ENCODE measurements at places on chromosomes 2 and 18.

DNA sequence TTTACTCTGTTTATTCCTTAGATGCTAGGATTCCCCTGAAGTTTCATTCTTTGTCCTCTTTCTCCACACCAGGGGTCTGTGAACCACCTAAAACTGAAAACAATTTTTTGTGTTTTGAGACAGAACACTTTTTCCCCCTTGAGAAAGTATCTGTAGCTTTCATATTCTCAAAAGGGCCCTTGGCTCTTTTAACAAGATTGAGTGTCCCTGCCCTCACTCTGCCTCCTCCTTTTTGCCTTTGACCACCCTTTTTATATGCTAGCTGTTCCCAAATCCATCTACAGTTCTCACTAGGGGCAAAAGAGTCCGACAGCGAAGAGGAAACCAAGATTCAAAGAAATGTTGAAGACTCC, 883 bp upstream of the EHBP1 start:
- DNase-seq = no peak

DNA sequence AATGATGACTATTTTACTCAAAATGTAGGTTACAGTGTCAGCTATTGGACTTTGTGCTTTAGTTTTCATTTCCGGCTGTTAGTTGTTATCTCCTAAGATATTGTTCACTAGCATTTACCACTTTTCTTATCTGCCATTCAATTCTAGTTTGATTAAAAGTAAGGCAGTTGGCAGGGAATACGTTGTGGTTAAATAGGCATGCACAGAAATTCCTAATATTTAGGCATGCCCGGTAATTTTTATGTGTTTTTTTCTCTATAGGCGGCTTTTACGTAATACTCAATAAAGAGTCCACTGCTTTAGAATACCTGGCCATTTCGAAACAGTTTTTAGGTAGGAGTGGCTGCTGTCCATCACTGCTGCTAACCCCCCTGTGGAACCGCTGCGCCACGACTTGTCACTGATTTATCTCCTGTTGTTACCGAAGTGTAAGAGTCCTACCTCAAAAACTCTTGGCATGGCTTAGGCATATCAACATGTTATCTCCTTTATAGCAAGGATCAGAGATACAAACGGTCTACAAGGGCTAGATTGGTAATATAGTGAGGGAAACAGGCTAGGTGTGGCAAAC, 39.5 kb downstream of the BABAM2 start:
- DNase-seq = no peak

DNA sequence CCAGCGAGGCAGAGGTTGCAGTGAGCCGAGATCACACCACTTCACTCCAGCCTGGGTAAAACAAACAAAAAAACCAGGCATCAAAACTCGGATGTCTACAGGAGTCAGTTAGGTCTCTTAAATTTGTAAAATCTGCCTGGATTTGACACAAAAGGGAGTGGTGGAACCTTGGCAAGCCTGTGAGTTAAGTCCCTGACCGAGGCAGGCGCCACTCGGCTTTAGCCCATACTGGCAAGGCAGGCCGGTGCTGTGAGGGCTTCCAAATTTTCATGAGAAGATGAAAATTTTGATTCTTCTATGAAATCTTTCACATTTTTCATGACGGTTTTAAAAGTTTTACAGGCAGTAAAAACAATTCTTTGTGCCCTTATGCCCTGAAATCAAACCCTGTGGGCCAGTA, 165.8 kb downstream of the FMNL2 start:
- no peak for DNase-seq

DNA sequence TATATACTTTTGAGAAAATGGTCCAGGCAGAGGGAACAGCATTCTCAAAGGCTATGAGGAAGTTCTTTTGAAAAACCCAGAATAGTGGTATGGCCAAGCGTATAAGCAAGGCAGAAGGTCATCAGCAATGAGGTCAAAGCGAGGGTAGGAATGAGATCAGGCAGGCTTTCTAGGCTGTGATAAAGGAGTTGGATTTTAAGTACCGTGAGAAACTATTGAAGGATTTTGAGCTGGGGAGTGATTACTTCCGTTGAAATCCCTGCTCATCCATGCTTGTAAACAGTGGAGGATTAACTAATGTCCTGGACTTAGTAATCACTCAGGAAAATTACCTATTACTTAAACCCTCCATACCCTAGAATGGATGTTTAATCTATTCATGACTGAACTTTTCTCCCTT, 50.2 kb downstream of the EMILIN2 start:
- no peak for DNase-seq

GRCh38 chr2:69221512-69221911, 165.5 kb downstream of the GFPT1 start:
- no peak for DNase-seq

DNA sequence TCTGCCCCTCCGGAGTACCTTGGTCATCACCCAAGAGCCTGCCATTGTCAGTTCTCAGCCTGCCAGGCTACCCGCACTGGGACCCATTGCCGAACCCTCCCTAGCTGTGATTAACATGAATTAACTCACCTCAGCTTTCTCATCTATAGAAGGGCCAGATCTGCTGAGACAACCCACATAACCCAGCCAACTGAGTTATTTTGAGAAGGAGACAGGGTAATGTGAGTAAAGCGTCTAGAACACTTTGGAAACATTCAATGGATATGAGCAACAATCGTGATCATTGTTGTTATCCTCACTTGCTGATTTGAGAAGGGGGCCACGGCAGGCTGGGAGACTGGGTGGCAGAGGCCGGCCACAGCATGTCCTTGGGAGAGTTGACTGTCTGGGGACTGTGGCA, 196.8 kb downstream of the GLI2 start:
- DNase-seq = no peak

- no peak for DNase-seq
These were observed 10.6 kb downstream of the RRM2 start for GRCh38 chr2:10132996-10133647.

- no peak for DNase-seq
These were observed 63.6 kb upstream of the HDAC4 start for GRCh38 chr2:239464166-239465016.

DNA sequence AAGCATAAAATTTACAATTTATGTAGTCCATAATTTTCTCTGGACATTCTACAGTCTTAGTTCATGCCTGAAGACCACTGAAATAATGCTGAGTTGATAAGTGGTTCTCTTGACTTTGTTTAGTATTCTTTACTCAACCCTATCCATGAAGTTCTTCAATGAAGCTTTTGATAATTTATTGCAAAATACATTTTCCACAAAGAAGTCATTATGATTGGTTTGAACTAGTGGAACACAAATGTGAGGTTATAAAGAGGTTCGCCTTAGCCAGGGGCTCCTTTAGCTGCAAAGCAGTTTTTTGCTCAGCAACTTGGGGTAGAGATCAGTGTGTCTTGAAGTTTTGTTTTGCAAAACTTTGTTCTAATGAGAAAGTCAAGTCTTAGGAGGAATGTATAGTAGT, 5.9 kb downstream of the BCL2L11 start:
- DNase-seq = no peak

GRCh38 chr2:22788749-22789327, 596.1 kb upstream of the KLHL29 start:
- no peak for DNase-seq

GRCh38 chr18:8962855-8963635, 139.5 kb upstream of the NDUFV2 start:
- DNase-seq = no peak

DNA sequence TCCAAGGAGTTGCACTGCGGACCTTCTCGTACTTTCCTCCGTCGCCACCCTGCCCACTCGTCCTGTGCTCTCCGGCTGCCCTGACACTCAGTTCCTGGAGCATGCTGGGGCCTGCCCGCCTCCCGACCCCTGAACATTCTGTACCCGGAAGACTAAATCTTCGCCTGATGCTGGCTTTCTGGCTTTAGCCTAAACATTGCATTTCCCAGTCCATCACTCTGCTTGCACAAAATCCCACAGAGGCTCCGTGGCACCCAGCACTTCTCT, 550 bp upstream of the SFXN5 start:
- no peak for DNase-seq

DNA sequence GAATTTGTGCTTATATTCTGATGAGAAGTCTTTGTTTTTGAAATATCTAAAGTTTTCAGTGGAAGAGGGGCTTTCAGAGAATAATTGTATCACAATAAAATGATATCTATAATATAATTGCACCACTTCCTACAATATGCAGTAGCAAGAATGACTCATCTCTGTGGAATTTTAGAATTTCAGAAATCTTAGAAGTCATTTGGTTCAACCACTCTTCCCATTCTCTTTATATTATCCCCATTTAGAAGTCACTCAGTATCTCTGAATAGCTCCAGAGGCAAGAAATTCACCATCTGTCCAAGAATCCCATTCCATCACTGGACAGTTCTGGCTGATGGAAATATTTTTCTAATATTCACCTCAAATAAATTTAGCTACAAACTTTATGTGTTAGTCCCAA, 59.3 kb upstream of the CCDC68 start:
- DNase-seq = no peak

GRCh38 chr18:75324686-75325257, 102.7 kb downstream of the SMIM21 start:
- DNase-seq = no peak

- DNase-seq = no peak
These were observed 220.8 kb downstream of the GULP1 start for GRCh38 chr2:188512456-188512855.

GRCh38 chr18:36692921-36693332, 135.9 kb downstream of the TPGS2 start:
- DNase-seq = no peak

- DNase-seq = no peak
These were observed 678.9 kb upstream of the FANCL start for GRCh38 chr2:58920001-58920400.

All from stimulated activated CD8-positive, alpha-beta memory T cell treated with anti-CD3 and anti-CD28 coated beads, Interleukin-7, amount 100 ng/mL, for 48 hours (primary cell).